Esophagus squamous epithelium (tissue), 5 donors: ENCODE measurements at places on chromosomes 12 and 14. TPM values are rescaled to one million over a fixed set of nuclear protein-coding genes. Genes with fewer than 3 reads are reported as not detected.

MIP gene
- 0.09 TPM for total RNA-seq

DNA sequence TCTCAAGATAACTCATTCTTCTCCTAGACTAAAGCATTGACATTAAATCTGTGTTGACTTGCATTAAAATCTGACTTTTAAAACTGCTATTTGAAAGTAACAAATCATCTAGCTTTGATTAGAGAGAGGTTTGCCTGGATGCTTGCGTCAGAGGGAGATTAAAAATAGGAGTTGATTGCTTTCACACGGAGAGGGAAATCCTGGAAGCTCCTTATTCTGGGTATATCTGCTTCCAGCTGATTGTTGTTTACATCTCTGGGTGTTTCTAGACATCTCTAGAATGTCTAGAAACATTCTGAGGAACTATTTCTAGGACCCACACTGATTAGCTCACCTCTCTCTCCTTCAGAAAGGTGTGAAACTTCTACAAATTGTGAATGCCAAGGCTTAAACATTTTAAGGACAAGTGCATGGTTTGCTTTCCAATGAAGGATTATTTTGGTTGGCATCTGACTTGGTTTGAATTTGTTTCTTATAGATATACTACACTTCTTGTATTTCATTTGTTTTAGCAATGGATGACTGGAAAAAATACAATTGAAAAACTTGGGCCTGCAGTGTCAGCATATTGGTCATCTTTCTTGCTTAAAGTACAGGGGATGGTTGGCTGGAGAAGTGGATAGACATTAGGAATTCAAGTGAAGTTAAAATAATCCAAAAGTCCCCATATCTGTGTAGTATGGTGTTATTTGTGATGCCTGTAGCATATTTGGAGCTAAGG, 2.1 kb downstream of the DIP2B start:
- peaks cover 39% of the 10 kb centered on the region for H3K4me1 ChIP-seq
- no peak for DNase-seq
- H3K36me3 ChIP-seq = no peaks in the 10 kb centered on the region

DNA sequence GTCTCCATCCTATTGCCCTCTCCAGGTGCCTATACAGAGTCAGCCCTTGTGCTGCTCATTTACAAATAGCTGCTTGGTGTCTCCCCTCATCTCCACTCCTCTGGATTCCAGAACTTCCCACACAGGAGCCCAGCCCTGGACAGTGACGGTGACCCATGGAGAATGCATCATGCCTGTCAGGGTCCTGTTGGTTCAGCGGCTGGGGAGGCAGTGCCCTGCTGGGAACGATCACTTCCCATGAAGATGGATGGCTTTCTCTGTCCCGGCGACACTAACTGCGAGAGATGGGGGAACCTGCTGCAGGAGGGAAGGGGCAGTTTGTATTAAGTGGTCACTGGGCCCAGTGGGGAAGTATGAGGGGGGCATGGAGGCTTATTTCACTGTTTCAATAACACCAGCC, 395.0 kb upstream of the TBX3 start:
- H3K4me1 ChIP-seq = no peaks in the 10 kb centered on the region
- H3K4me3 ChIP-seq = no peak overlapping the region
- H3K27me3 ChIP-seq = no peaks in the 10 kb centered on the region
- no peak overlapping the region for H3K27ac ChIP-seq
- DNase-seq = no peak

DNA sequence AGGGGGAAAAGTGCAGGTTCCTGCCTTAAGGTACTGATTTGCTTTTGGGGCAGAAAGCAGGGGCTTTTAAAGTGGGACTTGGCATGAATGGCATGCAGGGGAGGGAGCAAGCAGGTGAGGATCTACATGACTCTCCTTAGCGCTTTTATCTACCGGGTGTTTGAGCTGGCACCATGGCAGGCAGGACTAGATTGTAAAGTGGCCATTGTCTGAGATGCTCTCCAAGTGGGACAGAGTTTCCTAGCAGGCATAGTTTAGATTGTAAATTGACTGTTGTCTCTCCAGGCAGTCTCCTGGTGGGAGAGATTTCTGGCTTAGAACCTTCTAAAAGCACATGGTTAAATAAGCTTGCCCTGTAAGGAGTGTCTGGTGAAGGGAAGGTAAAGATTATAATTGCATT, 5.3 kb upstream of the DICER1 start:
- no peaks in the 10 kb centered on the region for H3K27me3 ChIP-seq
- no peak overlapping the region for H3K27ac ChIP-seq
- H3K36me3 ChIP-seq = no peaks in the 10 kb centered on the region
- no peak overlapping the region for H3K4me3 ChIP-seq

DNA sequence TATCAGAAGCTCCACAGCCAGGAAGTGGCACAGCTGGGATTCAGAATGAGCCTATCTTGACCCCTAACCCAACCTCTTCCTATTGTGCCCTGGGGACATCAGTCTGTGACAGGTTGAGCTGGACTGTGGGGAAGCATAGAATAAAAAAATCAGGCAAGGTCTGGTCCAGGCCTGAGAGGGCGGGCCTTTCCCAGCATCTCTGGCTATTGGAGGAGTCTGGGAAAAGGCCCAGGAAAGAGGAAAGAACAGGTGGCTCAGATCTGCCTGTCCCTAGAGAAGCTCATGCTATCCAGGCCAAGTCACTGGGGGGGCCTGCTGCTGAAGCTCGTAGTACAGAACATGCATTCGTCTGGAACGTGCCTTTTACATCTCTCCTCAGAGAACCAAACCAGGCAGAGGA, 100.5 kb downstream of the PPM1H start:
- DNase-seq = no peak
- H3K4me3 ChIP-seq = no peak overlapping the region
- H3K27me3 ChIP-seq = no peaks in the 10 kb centered on the region
- no peaks in the 10 kb centered on the region for H3K36me3 ChIP-seq
- H3K4me1 ChIP-seq = no peaks in the 10 kb centered on the region

DNA sequence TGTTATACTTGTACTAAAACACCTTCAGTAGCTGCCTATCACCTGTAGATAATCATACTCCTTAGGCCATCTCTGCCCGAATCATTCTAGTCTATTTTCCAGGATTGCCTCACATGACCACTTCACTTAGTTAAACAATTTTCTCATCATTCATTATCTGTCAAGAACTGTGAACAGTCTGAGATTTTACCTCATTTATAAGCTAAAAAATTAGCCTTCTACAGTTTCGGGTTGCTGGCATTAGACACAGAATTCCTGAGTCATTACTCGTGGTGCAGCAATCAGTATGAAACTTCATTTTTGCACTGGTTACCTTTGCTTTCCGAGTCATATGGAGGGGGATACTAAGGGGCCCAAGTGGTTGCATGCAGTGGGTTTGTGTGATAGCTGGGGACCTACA, 57.6 kb upstream of the OTOGL start:
- peaks cover 6% of the 10 kb centered on the region for H3K4me1 ChIP-seq
- no peaks in the 10 kb centered on the region for H3K27me3 ChIP-seq
- peak overlapping the region; percentile 42 for H3K27ac ChIP-seq
- H3K4me3 ChIP-seq = no peak overlapping the region
- DNase-seq = no peak

GRCh38 chr14:69392481-69392880, 5.6 kb downstream of the ERH start:
- H3K36me3 ChIP-seq = peaks cover 87% of the 10 kb centered on the region
- no peak overlapping the region for H3K4me3 ChIP-seq
- peaks cover 5% of the 10 kb centered on the region for H3K4me1 ChIP-seq

DNA sequence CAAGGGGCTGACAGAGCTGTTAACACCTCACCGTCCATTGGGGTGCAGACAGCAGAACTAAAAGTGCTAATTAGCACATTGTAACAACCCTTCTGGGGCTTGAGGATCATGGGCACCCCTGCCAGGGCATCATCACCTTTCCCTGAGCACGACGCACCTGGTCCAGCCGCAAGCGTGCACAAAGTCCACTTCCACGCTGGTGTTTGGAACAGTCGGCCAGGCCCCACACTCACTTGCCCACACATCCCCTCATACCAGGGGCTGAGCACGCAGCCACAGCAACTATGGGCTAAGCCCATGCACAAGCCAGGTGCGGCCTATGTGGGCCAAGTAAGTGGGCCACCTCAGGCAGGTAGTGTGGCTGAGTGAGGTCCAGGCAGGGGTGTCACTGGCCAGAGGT, 148.7 kb downstream of the CCDC59 start:
- no peak for DNase-seq
- no peak overlapping the region for H3K27ac ChIP-seq
- H3K4me1 ChIP-seq = no peaks in the 10 kb centered on the region
- no peaks in the 10 kb centered on the region for H3K36me3 ChIP-seq
- H3K4me3 ChIP-seq = no peak overlapping the region

DNA sequence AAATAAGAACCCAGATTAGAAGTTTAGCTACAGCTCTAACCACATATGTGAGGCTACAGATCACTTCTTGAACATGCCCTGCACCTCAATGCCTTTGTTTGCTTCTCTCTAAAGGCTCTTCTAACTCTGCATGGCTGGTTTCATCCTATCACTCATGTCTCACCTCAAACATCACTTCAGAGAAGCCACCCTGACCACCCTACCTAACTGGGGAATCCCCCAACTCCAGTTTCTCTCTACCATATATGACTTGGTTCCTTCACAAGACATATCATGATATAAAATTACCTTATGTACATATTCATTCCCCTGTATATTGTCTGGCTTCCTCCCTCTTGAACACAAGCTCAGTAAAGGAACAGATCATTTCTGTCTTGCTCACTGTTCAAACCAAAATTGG, 250.2 kb upstream of the GRIP1 start:
- no peak overlapping the region for H3K4me3 ChIP-seq
- no peak overlapping the region for H3K27ac ChIP-seq
- H3K27me3 ChIP-seq = no peaks in the 10 kb centered on the region
- H3K36me3 ChIP-seq = no peaks in the 10 kb centered on the region
- H3K4me1 ChIP-seq = no peaks in the 10 kb centered on the region

DNA sequence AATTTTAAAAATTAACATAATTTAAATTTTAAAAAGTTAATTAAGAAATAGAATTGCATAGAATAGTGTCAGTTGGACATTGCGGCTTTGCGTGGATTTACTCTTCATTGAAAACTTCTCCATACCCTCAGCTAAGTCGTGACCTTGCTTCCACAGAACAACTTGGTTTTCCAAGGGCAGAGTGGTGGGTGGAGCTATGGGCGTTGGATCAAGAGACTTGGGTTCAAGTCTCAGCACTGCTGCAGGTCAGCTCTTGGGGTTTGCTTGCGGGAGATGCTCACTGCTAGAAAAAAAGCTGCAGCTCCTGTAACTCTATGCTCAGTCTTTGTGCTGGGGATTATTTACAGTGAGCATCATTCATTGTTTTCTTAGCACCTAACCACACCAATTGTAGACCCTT, 133.7 kb downstream of the PRIMA1 start:
- no peaks in the 10 kb centered on the region for H3K27me3 ChIP-seq
- no peaks in the 10 kb centered on the region for H3K4me1 ChIP-seq
- no peak overlapping the region for H3K27ac ChIP-seq
- no peaks in the 10 kb centered on the region for H3K36me3 ChIP-seq
- no peak overlapping the region for H3K4me3 ChIP-seq
- no peak for DNase-seq

DNA sequence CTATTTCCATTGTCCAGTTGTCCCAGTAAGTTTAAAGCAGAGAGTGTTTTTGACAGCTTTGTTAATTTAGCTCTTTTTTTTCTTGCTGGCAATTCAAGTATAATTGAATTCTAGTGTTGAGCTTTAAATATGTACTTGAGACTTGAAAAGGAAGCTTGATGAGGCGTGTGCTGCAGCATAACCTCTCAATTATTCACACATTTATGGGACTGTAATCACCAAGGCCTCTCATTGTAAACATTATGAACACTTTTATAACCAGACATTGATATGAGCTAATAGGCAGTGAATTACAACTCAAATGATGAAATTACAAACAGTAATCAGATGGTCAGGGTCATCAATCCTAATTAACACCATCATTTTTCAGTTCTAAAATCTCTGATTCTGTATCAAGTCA, 378.0 kb upstream of the DDHD1 start:
- no peaks in the 10 kb centered on the region for H3K27me3 ChIP-seq
- H3K4me3 ChIP-seq = no peak overlapping the region
- no peaks in the 10 kb centered on the region for H3K4me1 ChIP-seq
- H3K36me3 ChIP-seq = no peaks in the 10 kb centered on the region
- no peak overlapping the region for H3K27ac ChIP-seq

ZC3H10 gene
- total RNA-seq = 2.2 TPM

GRCh38 chr12:47651368-47652254, 54.2 kb downstream of the RPAP3 start:
- peaks cover 6% of the 10 kb centered on the region for H3K4me1 ChIP-seq
- no peak for DNase-seq
- no peaks in the 10 kb centered on the region for H3K36me3 ChIP-seq
- no peak overlapping the region for H3K4me3 ChIP-seq
- no peaks in the 10 kb centered on the region for H3K27me3 ChIP-seq

DNA sequence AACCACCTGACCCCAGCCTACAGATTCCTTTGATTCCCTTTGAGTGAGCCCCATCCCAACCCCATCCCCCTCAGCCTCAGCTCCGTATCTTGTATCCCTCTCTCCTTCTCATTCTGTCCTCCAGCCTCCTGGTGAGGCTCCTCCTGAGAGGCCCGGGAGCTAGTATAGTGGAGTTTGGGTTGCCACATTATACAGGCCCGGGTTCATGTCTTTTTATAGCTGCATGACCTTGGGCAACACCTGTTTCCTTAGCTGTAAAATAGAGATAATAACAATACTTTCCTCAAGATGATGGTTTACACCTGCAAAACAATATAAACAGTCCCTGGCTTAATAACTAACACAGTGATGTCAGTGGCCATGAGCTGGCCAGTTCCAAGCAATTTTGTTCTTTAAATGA, 89.8 kb downstream of the STAB2 start:
- H3K36me3 ChIP-seq = no peaks in the 10 kb centered on the region
- no peak overlapping the region for H3K27ac ChIP-seq
- no peaks in the 10 kb centered on the region for H3K4me1 ChIP-seq
- no peaks in the 10 kb centered on the region for H3K27me3 ChIP-seq
- H3K4me3 ChIP-seq = no peak overlapping the region

MAP3K9 gene
- 8.1 TPM for total RNA-seq

GLT8D2 gene
- total RNA-seq = 4.8 TPM

- H3K27ac ChIP-seq = no peak overlapping the region
- DNase-seq = no peak
- no peak overlapping the region for H3K4me3 ChIP-seq
- no peaks in the 10 kb centered on the region for H3K4me1 ChIP-seq
These were observed 430.0 kb downstream of the ETNK1 start for GRCh38 chr12:23055004-23055403.

PYGL gene
- 75.9 TPM for total RNA-seq

SMOC1 gene
- total RNA-seq = 1.1 TPM

GRCh38 chr14:74459289-74459946, 33.4 kb upstream of the SYNDIG1L start:
- DNase-seq = no peak
- H3K27ac ChIP-seq = no peak overlapping the region
- H3K4me3 ChIP-seq = no peak overlapping the region
- H3K27me3 ChIP-seq = no peaks in the 10 kb centered on the region
- no peaks in the 10 kb centered on the region for H3K36me3 ChIP-seq
- no peaks in the 10 kb centered on the region for H3K4me1 ChIP-seq
